ENCODE measurements at places on chromosomes 2 and 18.
A peak's percentile ranks its signal among the peaks of the same experiment; 100 is the strongest.

DNA sequence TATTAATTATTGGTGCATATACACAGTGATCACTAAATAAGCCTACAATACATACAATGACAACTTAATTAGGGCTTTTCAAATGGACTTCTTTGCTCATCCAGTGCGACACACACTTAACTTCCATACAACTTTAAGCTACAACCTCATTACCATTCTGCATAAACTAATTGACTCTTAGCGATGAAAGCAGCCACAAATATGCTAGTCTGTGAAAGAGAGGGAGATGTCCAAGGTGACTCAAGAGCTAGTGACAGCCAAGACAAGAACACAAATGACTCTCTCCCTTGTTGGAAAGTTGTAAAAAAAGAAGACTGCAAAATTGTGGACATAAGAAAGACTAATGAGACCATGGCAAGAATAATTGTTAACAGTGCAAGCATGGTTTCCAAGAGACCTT lies 264.8 kb downstream of the ARHGAP15 start:
- DNase-seq = no peak

DNA sequence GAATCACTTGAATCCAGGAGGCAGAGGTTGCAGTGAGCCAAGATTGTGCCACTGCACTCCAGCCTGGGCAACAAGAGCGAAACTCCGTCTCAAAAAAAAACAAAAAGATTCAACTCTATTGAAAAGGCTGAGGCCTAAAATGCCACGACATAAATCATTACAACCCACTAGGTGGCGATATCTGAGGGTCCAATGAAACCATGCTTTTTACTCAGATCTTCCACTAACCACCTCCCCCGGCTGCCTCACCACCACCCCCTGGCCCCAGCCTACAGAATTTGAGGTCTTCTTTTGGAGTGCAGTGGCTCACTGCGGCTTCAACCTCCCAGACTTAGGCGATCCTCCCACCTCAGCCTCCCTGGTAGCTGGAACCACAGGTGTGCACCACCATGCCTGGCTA lies 57.5 kb downstream of the AP1S3 start:
- DNase-seq = peak; percentile 38

DNA sequence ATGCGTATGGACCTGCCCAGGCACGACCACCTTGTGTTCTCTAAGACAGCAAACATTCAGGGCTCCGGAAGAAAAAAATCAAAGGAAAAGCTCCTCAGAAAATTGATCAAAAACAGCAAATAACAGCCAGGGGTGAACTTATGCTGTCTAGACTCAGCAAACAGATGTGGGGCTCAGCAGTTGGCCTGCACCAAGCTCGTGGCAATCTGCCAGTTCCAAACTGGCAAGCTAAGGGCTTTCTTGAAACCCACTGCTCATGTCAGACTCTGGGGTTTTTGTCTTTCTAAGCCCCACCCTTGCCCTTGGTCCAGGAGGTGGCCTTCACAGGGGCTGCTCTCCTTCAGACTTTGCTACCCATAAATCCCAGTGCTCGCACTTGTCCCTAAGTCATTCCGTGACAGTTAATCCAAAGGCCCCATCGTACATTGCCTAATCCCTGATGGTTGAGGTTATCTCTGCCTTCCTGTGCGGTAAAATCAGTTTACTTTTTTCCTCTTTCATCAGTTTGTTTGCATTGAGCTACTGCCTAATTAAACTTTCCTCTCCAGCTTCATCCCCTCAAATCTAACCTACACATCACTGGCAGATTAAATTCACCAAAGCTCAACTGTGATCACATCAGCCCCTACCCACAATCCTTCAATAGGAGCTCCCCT lies 408.0 kb downstream of the LRATD1 start:
- DNase-seq = no peak

GRCh38 chr2:69518841-69519240 lies 81.6 kb upstream of the NFU1 start:
- DNase-seq = no peak

- DNase-seq = no peak
These were observed 2.0 kb downstream of the WDR35 start for GRCh38 chr2:19987936-19988335.

DNA sequence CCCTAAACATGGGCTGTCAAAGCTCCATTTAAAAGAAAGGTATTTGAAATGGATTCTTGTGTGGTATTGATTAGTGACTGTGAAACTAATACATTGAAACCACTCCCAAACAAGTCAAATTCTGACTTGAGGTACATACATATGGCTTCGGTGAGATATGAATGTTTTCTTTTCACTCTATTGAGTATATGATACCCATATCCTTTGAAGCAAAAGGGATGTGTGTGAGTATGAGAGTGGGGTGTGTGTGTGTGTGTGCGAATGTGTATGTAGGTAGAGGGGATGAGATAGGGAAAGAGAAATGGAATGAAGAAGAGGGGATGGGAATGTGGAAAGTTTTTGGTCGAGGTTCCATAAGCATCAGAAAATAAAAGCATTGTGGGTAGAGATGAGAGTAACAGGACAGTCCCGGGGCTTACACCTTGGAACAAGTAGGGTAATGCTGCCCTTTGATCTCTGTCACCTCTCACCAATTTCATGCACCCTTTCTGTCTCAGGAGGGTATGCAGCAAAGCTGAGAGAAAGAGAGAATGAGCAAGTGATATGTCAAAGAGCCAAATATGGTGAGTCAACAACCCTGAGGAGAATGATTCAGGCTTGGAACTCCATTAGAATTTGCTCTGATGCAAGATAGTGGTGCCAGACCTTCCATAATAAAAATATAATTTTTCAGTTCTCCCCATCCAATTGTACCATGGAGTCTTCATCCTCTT lies 64.0 kb upstream of the ZEB2 start:
- peak; percentile 12 for DNase-seq

GRCh38 chr2:13308989-13309388 lies 592.3 kb downstream of the TRIB2 start:
- no peak for DNase-seq

DNA sequence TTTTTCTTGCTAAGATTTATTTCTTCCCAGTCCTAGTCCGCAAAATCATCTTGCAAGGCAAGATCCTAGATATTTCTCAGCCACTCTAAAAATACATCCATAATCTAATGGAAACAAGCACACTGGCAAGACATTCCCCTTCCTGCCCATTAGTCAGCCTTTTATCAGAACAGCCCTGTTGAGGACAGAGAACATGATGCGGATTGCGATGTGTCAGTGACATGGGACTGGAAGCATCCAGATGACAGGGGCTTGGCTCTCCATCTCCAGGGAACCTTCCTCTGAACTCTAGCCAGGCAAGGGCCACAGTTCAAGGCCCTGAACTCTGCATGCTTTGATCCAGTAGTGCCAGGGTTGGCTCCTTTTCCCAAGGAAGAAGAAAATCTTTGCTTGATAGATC lies 70.0 kb downstream of the VSNL1 start:
- DNase-seq = no peak

DNA sequence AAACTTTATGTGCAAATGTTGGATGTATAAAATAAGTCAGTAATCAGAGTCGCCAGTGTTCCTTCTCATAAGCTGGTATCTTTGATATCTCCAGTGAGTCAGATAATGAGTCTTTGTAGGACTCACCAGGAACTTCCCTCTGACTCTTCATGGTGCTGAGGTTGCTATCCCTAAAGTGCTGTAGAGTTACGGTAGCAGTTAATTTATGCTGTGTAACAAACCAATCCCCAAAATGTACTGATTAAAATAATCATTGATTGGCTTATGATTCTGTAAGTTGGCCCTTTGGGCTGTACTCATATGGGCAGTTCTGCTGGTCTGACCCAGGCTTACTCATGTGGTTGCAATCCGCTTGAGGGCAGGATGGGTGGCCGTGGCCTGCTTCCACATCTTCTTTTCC lies 43.8 kb downstream of the MAIP1 start:
- no peak for DNase-seq

DNA sequence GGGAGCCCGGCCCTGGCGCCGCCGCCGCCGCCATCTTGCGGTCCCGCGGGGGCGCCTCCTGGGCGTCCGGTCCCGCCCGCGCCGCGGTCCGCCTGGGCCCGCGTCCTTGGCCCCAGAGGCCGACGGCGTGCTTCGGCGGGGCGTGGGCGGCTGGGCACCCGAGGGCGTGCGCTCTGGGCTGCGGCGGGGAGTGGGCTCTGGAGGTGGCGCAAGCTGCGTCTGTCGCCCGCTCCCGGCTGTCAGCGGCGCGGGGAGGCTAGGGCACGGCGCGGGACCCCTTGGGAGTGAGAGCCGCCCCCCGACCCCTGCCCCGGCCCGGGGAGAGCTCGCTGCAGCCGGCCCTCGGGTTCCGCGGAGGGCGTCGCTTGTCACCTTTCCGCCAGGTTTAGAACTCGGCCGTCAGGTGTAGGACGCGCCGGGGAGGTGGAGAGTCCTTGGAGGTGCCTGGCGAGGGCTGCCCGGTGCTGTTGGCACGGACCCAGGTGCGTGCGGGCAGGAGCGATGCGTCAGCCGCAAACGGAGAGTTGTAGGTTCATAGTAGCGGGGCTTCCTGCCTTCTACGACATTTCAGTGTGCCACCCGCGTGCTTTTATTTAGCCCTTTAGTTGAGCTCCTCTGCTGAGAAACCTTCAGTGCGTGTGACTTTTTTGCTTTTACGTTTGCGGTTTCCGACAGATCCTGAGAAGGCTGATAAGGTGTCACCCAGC lies 921 bp downstream of the VAPA start:
- peak; percentile 81 for DNase-seq

- no peak for DNase-seq
These were observed 102.5 kb downstream of the BARD1 start for GRCh38 chr2:214706986-214707385.

DNA sequence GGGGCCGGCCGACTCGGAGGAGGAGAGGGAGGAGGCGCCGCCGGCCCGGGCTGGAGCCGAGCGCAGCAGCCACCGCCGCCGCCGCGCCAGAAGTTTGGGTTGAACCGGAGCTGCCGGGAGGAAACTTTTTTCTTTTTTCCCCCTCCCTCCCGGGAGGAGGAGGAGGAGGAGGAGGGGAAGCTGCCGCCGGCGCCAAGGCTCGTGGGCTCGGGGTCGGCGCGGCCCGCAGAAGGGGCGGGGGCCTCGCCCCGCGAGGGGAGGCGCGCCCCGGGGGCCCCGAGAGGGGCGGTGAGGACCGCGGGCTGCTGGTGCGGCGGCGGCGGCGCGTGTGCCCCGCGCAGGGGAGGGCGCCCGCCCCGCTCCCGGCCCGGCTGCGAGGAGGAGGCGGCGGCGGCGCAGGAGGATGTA lies 316 bp downstream of the CRIM1 start:
- DNase-seq = no peak

GRCh38 chr2:237353215-237353614 lies 60.7 kb downstream of the COL6A3 start:
- no peak for DNase-seq

- DNase-seq = no peak
These were observed 278.7 kb downstream of the GULP1 start for GRCh38 chr2:188570370-188570769.

- DNase-seq = no peak
These were observed 38.1 kb upstream of the RTN4 start for GRCh38 chr2:55088400-55088799.

DNA sequence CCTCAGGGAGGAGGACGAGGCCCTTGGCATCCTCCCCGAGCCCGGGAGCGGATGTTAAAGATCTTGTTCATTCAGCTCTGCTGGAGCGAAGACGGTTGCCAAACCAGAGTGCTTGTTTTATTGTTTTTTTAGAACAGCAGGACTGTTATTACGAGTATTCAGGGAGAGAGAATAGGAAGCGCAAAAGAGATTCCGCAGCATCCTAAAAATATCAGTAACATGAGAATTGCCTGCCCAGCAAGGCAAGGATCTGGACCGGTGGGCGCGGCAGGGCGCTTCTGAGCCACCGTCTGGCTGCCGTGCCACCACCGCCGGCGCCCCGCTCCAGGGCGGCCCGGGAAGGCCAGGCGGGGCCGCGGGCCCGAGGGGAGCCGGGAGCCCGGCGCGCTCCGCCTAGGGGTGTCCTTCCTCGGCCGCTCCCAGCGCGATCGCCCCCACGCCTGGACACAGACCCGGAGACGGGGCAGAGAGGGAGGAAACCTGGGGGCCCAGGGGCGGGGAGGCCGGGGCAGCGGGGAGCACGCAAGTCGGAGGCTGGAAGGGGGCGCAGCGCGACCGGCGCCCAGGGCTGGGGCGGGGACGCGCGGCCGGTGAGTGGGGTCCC lies 843 bp downstream of the CYS1 start:
- no peak for DNase-seq

- DNase-seq = no peak
These were observed 14.9 kb downstream of the ESPNL start for GRCh38 chr2:238114851-238115660.

GRCh38 chr2:236616031-236616430 lies 46.4 kb downstream of the ACKR3 start:
- DNase-seq = peak; percentile 11

DNA sequence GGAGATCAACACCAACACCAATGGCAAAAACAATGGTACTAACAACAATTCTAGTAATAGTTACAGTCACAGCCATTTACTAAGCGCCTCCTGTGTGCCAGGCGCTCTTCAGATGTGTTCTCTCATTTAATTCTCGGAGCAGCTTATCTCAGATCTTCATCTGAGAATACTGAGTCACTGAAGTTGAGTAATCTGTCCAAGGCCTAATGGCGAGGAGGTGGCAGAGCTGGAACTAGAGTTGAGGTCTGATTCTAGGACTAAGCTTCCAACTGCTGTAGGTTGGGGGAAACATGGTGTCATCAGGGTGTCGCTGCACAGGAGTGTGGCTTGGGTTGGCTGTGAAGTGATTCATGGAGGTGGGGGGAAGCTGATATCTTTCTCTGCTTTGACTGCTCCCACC lies 156.1 kb downstream of the DYSF start:
- DNase-seq = peak; percentile 42

- no peak for DNase-seq
These were observed 40.4 kb downstream of the CLIP4 start for GRCh38 chr2:29155578-29155977.

DNA sequence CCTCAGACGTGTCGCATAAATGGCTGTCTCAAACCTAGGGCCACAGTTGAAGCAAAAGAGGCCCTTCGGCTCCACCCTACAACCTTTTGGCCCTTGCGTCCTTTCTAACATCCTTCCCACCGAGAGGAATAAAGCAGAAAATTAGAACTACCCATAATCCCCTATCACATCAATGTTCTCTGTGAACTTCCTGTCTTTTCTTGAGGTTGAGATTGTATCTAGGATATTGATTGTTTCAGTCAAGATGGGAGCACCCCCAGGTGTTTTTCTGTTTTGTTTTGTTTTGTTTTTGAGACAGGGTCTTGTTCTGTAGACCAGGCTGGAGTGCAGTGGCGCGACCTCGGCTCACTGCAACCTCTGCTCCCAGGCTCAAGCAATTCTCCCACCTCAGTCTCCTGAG lies 23.6 kb downstream of the INPP5D start:
- no peak for DNase-seq

GRCh38 chr18:34807106-34807796 lies 97.2 kb downstream of the DTNA start:
- no peak for DNase-seq

DNA sequence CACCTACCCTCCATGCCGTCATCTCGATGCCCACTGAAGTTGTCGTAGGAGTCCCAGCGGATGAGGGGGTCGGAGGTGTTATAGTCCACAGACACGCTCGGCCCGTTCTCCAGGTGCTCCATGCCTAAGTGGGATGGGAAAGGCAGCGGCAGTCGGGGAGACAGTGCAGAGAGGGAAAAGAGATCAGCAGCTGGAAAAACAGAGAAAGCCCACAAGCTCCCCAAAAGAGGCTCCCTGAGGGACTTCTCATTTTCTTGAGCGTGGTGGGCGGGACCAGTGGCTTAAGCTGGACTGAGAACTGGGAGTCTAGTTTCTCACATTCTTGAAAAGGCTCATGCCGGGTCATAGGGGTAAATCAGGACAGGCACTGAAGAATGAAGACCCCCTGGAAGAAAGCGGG lies 121.9 kb downstream of the TNS1 start:
- DNase-seq = no peak

Data from RCC 7860 (cell line).